ENCODE measurements at places on chromosomes 2 and 18.
A peak's percentile ranks its signal among the peaks of the same experiment; 100 is the strongest.

DNA sequence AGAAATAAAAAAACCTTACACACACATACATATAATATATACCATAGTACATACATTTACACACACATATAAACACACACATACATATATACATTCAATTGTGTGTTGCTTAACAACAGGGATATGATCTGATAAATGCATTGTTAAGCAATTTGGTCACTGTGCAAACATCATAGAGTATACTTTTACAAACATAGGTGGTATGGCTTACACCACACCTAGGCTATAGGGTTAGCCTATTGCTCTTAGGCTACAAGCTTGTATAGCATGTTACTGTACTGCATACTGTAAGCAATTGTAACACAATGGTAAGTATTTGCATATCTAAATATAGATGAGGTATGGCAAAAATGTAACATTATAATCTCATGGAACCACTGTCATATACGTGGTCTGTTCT lies 156.8 kb upstream of the ERBB4 start:
- DNase-seq, result no peak

DNA sequence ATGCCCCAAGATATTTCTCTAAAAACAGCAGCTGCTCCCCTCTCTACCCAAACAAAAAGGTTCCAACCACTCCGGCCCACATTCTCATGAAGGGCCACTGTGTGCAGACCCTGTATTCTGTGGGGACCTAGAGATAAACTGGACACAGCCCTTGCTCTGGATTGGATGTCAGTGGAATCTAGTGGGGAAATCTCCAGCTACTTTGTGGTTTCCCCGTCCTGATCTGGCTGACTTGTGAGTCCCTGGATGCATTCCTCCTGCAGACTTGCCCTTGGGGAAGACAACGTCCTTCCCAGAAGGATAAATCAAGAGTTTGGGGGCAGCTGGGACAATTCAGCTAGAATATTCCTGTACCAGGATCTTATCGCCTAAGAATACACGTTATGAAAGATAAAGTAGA lies 151.1 kb downstream of the FSHR start:
- DNase-seq, result no peak

- peak; percentile 37 for DNase-seq
These were observed 56.5 kb upstream of the CREB1 start for GRCh38 chr2:207473049-207473930.

DNA sequence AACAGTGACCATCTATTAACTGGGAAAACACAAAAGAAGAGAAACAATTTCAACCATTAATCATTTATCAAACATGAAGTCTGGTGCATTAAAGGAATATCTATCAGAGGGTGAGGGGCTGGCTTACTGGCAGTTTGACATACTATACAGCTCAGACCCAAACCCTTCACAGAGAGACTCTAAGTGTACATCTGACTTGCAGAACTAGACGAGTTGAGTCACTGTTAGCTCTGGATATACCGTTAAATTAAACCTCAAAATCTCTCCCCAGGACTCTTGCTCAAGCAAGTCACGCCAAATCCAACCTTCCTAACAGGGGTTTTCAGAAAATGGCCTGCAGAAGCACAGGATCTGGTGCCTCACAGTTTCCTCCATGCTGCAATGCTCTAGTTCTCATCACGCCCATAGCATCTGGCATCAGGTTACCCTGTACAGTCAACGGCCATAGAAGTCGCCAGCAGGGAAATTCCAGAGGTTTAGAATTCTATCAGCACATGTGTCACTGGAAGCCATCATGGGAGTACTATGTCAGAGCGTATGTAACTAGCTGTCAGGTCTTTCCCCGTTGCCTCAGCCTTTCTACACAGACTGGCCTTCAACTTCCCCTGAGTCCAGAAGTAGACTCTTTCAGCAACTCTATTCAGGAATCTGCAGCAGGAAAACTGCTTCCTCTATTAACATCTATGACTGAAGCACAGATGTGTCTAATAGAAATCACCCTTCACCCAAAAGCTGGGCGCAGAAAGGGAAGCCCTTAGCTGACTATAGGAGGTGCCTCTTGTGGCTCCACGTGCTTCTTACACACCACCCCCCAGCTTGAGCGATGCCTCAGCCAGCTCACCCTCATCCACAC lies 9.3 kb downstream of the TGOLN2 start:
- DNase-seq, result no peak

DNA sequence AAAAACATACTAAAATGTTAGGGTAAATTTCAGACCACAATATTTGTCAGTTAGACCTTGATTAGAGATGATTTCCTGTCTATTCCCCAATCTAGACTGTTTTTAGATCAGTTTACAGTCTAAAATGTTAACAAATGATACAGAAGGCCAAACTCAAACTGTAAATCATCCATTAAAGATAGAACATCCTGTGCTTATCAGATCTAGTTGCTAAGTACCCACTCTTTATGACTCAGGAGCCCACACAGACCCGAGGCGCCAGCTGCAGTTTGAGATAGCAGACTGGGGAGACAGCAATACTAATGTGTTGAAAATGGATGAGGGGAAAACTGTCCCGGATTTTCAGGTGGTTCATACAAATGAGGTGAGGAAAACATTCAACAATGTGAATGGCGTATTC lies 113.3 kb downstream of the SCG2 start:
- peak; percentile 43 for DNase-seq

GRCh38 chr2:242030226-242030575 lies 160.7 kb downstream of the RTP5 start:
- no peak for DNase-seq

All from NCI-H1105 (cell line).